ENCODE measurements at places on chromosomes 12 and 14. TPM values are rescaled to one million over a fixed set of nuclear protein-coding genes. Genes with fewer than 3 reads are reported as not detected.

- no peak for DNase-seq
Measured at GRCh38 chr12:31440134-31440533, 114.2 kb upstream of the SINHCAF start.

The SERPINA3 gene
- total RNA-seq: 7.2 TPM

DNA sequence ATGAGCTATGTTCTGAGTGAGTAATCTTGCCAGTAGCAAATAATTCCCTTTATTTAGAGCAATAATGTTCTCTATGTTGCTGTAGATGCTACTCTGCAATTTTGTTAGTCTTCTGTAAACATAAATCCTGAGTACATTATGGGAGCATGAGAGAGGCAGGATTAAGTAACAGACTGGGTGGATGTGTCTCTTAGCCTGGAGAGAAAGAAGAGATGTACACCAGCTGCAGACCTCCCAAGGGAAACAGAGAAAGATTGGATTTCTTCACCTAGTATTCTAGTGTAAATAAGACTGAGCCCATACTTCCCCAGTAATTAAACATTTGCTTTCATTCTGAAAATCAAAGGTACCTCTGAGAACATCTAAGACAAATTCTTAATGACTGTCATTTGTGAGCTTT, 564.0 kb downstream of the TRHDE start:
- no peak for DNase-seq

DNA sequence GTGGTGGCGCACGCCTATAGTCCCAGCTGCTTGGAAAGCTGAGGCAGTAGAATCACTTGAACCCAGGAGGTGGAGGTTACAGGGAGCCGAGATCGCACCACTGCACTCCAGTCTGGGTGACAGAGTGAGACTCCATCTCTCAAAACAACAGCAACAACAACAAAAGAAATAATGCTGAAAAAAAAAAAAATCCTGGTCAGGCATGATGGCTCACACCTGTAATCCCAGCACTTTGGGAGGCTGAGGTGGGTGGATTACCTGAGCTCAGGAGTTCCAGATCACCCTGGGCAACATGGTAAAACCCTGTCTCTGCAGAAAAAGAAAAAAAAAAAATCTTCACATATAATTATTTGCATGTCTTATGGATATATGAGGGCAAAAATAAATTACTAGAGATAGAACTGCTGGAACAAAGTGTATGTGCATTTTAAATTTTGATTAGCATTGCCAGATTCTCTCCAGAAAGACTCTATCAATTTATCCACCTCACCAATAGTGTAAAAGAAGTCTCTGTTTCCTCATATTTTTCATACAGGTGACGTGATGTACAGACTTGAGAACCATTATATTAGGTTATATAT, 75.4 kb downstream of the ATXN2 start:
- no peak for DNase-seq

The POTEG gene
- total RNA-seq: not detected

The SLC39A9 gene
- 81.9 TPM for total RNA-seq

DNA sequence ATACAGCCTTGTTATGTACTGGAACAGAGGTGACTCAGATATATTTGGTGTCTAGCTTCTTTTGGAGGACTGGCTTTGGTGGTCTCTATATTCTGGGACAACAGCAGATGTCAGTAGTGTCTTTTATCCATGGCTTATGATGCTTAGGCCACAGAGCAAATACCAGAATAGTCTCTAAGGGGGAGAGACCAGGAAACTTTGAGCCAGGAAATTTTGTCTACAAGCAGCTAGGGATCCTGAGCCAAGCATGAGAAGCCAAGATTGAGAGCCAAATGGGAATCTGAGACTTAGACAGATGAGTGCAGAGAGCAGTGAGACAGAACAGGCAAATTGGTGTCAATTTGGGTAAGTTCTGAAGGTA, 28.4 kb upstream of the PTPRR start:
- no peak for DNase-seq

The LRP1 gene
- 464 TPM for total RNA-seq
